ENCODE measurements at places on chromosomes 11 and 22.

DNA sequence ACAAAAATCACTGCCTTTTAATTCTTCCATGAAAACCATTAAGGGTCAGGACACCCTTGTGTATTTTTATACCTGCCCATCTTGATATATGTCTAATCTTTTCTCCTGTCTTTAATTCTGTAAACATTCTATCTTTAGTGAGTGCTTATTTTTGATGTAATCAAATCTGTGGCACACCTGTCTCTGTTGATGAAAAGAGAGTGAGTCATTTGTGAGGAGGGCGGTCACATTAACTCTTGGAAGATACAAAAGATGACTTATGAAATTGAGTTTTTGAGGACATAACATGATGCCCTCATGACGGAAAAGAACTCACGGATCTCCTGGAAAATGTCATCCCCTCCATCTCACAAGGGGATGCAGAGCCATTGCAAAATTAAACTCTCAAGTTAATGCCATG lies 206.5 kb upstream of the PGR start:
- no peak for DNase-seq

- DNase-seq, result no peak
Observed at GRCh38 chr11:82398300-82398815, 335.3 kb downstream of the FAM181B start.

DNA sequence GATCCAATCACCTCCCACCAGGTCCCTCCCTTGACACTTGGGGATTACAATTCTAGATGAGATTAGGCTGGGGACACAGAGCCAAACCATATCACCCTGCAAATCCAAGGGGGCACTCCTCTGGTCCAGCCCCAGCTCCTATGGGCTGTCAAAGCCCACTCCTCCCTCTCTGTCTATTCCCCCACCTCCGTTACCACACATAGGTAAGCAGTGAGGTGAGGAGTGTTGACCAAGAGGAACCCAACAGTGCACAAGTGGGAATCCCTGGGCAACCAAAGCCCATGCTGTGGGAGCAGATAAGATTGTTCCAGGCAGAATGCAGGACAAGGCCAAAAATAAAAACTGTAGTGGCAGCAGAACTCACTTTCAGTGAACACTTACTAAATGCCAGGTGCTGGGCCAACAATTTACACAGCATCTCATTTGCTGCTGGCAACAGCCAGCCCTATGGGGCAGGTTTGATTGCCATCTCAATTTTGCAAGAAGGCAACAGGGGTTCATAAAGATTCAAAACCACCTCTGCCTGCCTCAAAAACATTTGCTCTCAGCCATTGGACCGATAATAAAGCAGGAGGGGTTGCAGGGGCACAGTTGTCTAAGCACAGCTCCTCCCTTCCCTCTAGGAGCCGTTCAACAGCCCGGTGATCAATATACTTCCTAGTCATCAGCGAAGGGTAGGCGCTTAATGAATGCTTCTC lies 8.9 kb downstream of the SDF2L1 start:
- peak; percentile 22 for DNase-seq

DNA sequence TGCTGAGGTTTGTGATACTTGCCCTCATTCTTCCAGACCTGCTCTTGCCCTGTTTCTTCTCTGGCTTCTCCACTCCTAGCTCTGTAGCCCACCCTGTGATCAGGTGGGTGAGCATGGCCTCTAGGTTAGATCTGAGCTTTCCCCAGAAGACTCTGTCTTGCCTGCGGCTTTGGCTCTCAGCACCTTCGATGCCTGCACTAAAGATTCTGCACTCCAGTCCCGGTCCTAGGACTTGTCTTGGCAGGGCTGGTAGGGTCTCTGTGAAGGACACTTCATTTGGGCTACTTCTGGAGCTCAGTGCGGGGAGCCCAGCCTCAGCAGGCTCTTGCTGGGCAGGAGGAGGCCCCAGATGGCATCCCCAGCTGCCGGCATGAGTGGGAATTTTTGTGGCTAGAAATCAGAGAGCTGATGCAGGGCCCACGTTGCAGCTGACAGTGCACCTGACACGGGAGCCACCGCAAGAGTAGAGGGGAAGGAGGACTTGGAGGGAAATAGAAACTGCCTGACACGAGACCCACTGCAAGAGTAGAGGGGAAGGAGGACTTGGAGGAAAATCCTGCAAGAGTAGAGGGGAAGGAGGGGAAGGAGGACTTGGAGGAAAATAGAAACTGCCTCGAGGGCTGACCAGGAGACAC lies 226.9 kb upstream of the B3GAT1 start:
- DNase-seq, result no peak

DNA sequence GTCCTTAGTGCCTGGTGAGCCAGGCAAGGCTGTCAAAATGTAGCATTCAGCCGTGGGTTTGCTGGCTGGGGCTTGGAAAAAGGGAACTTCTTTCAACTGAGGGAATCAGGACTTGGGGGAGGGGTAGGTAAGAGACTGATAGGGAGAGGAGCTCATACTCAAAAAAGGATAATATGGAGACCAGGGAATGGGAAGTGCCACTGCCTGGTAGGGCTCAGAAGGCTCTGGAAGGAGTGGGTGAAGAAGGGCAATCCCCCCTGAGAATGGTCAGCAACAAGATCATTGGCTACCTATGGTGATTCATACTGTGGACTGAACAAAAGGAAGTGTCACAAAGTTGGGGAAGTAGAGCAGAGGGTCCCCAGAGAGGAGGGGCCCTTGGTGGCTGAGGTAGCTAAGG lies 1.9 kb downstream of the CNGA4 start:
- DNase-seq, result peak; percentile 52

DNA sequence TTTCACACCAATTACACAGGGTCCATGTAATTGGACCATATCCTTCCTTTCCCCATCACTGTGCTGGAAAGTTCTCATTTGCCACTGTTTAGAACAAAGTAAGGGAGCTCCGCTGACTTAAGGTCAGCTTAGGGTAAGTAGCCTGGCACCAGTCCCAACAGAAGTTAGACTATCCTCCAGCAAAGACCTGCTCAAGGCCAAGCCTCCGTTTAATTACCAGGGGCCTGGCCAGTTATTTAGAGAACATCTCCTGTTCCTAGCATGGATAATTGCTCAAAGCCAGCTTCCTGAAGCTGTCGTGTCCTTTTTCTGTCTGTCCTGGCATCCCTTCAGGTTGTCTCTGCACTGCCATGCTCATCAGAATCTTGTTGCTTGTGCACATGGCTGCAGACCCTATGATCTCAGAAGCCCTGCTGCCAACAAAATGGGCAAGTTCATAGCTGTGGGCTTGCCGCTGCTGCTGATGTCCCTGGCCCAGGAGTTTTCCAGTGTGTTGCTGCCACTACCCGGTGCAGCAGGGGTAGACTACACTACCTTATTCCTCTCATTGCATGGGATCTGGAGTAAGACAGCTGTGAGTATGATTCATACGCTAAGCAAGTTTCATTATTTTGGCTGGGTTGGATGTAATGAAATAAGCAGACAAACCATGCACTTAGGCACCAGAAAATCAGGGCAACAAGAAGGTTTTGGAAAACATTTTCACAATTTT lies 8.1 kb downstream of the OR8A1 start:
- DNase-seq, result no peak

DNA sequence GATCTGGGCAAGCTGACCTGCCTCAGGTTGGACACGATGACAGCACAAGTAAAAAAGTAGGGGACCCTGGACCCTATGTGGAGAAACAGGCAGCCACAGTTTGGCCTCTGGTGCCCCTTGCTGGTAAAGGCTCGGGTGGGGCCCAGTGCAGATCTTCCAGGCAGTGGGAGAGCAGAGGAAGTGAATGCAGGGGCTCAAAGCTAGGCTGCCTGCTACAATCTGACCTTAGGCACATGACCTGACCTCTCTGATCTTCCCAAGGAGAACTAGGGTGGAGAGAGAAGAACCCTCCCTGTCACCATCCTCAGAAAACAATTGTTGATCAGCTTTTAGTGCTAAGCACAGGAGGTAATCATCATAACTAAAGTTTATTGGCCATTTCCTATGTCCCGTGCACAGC lies 76.5 kb downstream of the PDE2A start:
- DNase-seq, result no peak

DNA sequence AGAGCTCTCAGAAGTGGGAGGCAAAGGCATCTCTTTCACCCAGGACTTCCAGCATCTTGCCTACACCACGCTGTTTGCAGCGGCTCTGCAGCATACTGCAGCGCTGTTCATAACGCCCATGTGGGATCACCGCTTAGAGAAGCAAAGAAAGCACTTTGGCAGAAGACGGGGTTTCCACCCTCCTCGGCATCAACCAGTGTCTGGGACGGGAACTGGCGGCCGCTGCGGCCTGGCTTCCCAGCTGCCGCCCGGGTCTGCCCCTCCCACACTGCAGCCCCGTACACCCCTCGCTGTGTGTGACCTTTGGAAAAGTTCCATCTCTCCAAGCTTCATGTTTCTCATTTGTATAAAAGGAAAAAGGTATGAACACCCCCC lies 545 bp upstream of the TIRAP start:
- peak; percentile 34 for DNase-seq

- no peak for DNase-seq
Observed at GRCh38 chr22:36371920-36372319, 15.8 kb downstream of the MYH9 start.

- peak; percentile 12 for DNase-seq
Observed at GRCh38 chr11:34356130-34356529, 1.7 kb downstream of the ABTB2 start.

GRCh38 chr11:96960926-96961325 lies 571.1 kb downstream of the JRKL start:
- DNase-seq, result no peak

DNA sequence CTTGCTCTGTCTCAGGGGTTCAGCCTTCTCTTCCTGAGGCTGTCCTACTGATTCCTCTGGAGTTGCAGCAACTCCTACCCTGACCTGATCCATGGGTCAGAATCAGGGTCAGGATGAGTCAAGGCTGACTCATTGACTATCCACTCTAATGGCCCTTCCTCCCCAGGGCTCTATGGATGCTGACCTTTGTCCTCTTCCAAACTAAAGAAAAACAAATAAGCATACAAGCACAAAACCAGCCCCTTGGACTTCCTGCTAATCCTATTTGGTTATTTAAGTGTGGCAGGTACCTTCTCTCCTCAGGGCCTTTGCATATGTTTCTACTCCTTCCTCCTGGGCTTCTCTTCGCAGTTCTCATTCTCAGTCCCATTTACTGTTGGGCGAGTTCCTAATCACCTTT lies 204.5 kb upstream of the NAV2 start:
- DNase-seq, result no peak

All from Kasumi-1 (cell line).